ENCODE measurements at places on chromosomes 7 and 10. TPM values are rescaled to one million over a fixed set of nuclear protein-coding genes. Genes with fewer than 3 reads are reported as not detected.

DNA sequence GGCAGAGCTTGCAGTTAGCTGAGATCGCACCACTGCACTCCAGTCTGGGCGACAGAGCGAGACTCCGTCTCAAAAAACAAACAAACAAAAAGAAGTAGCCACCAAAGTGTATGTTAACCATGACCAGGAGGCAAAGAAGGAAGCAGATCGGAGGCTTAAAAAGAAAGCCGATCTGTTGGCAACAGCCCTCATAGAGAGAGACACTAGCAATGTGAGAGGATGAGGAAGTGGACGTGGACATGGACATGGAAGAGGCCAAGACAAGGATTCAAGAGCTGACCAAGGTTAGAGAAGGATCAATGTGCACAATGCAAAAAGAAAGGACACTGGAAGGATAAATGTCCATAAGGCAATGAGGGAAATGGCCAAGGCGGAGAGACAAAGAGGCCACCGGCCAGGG lies 14.9 kb upstream of the ADCK2 start:
- H3K27ac ChIP-seq = no peak overlapping the region
- H3K36me3 ChIP-seq = no peaks in the 10 kb centered on the region
- H3K4me3 ChIP-seq = no peak overlapping the region
- H3K27me3 ChIP-seq = no peaks in the 10 kb centered on the region
- peaks cover 18% of the 10 kb centered on the region for H3K4me1 ChIP-seq

DNA sequence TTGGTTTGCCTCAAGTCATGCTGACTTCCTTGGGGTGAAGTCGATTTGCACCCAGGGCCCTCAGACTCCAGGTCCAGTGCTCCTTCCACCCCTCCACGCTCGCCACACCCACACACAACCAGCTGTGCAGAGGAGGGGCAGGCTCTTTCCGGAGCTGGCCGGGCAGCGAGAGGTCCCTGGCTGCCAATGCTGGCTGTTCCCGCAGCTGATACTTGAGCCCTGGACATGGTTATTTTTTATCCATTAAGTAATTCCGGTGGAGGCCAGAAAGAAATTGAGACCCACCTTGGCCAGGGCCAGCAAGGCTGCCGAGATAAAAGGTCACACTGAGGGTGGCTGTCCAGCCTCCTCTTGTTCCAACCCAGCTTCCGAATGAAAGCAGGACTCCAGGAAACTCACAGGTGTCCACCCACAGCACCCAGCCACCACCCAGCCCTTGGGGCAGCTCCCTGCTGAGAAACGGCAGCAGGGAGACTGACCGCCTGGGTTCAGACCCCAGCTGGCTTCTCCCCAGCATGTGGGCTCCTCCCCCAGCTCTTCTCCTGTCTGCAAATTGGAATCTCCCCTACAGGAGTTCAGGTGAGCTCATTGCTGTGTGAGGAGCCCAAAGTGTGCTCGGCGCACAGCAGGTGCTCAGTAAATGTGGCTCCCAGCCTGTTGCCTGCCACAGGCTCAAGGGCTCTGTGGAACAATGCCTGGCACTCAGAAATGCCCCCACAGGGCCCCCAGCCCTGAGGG lies 77.8 kb downstream of the PDGFA start:
- H3K27me3 ChIP-seq = no peaks in the 10 kb centered on the region
- no peak overlapping the region for H3K4me3 ChIP-seq
- H3K27ac ChIP-seq = no peak overlapping the region
- DNase-seq = no peak
- no peaks in the 10 kb centered on the region for H3K4me1 ChIP-seq

GRCh38 chr7:107581387-107582013 lies 1.5 kb downstream of the BCAP29 start:
- peaks cover 20% of the 10 kb centered on the region for H3K36me3 ChIP-seq
- H3K27me3 ChIP-seq = no peaks in the 10 kb centered on the region
- H3K27ac ChIP-seq = no peak overlapping the region
- peaks cover 17% of the 10 kb centered on the region for H3K4me1 ChIP-seq
- DNase-seq = no peak
- peak overlapping the region; percentile 54 for H3K4me3 ChIP-seq

GRCh38 chr7:99824091-99824490 lies 3.7 kb upstream of the CYP3A43 start:
- no peaks in the 10 kb centered on the region for H3K36me3 ChIP-seq
- H3K4me1 ChIP-seq = no peaks in the 10 kb centered on the region
- peaks cover 6% of the 10 kb centered on the region for H3K27me3 ChIP-seq
- DNase-seq = no peak
- no peak overlapping the region for H3K4me3 ChIP-seq

GRCh38 chr7:158957921-158958491 lies 101.6 kb downstream of the DYNC2I1 start:
- DNase-seq = peak; percentile 47
- H3K4me1 ChIP-seq = peaks cover 7% of the 10 kb centered on the region
- H3K4me3 ChIP-seq = peak overlapping the region; percentile 69
- no peaks in the 10 kb centered on the region for H3K36me3 ChIP-seq
- H3K27me3 ChIP-seq = peaks cover 14% of the 10 kb centered on the region

DNA sequence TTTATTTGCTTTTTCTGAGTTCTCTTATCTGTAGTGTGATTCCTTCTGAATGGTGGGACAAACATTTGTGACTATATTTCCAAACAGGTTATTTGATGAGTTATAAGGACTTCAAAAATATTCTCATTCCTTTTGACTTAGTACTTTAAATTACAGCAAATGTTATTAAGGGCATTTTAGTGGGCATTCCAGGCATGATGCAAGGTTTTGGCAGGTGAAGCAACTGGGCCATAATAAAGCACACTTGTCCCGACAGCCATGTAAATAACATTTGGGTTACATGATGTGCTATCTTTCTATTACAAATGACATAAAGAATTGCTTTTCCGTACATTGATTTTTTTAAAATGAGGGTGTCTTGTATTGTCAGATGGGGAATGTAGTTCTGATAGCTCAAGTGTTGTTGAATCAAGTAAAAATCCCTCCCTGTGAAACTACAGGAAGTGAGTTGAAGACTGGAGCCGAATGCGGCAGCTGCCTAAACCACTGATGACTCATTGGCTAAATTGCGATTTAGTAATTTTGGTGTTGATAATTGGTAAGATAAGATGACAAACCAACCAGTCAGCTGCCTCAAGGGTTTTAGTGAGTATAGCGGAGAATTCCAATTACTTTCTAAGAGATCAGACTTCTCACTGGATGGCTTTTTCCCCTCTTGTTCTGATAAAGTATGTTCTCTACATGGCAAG lies 231.3 kb upstream of the NPY start:
- no peak overlapping the region for H3K4me3 ChIP-seq
- H3K27me3 ChIP-seq = peaks cover 25% of the 10 kb centered on the region
- DNase-seq = no peak
- H3K27ac ChIP-seq = no peak overlapping the region

- peaks cover 3% of the 10 kb centered on the region for H3K27me3 ChIP-seq
- no peak overlapping the region for H3K4me3 ChIP-seq
- H3K36me3 ChIP-seq = no peaks in the 10 kb centered on the region
- DNase-seq = no peak
- H3K4me1 ChIP-seq = peaks cover 2% of the 10 kb centered on the region
- no peak overlapping the region for H3K27ac ChIP-seq
Measured at GRCh38 chr7:48011323-48011722, 17.6 kb downstream of the SUN3 start.

DNA sequence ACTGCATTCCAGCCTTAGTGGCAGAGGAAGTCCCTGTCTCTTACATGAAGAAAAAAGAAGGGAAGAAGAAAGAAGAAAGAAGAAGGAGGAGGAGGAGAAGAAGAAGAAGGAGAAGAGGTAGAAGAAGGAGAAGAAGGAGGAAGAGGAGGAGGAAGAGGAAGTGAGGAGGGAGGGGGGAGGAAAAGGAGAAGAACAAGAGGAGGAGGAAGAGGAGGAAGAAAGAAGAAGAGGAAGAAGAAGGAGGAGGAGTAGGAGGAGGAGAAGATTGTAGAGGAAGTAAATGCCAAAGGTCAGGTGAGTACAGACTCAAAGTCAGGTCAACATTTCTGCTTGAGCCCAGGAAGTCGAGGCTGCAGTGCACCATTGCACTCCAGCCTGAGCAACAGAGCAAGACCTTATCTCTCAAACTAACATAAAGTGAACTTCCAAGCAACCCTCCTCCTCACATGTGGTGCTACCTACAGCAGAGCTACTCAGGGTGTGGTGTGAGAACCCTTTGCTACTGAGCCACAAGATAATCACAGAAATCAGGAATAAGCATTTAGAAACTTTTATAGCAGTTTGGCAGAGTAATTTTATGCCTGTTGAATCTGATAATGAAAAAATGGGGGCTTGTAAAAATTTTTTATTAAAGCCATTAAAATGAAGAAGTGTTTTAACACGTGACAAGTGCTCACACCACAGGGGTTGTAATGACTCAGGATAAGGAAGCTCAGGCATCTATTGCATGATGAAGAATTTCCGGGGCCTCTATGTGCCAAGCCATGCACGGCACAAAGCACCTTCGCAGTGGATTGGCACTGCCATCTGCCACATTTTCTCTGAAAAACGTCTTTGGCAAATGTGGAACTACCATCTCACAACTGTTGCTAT lies 224.9 kb upstream of the AUTS2 start:
- H3K4me3 ChIP-seq = no peak overlapping the region
- H3K36me3 ChIP-seq = no peaks in the 10 kb centered on the region
- no peaks in the 10 kb centered on the region for H3K4me1 ChIP-seq

GRCh38 chr7:132419542-132419941 lies 156.7 kb downstream of the PLXNA4 start:
- no peaks in the 10 kb centered on the region for H3K4me1 ChIP-seq
- no peaks in the 10 kb centered on the region for H3K27me3 ChIP-seq
- no peak overlapping the region for H3K27ac ChIP-seq
- DNase-seq = no peak

- H3K27me3 ChIP-seq = no peaks in the 10 kb centered on the region
- no peak for DNase-seq
- H3K4me3 ChIP-seq = no peak overlapping the region
- H3K27ac ChIP-seq = no peak overlapping the region
- peaks cover 39% of the 10 kb centered on the region for H3K4me1 ChIP-seq
Measured at GRCh38 chr7:2820508-2820934, 23.6 kb downstream of the GNA12 start.

DNA sequence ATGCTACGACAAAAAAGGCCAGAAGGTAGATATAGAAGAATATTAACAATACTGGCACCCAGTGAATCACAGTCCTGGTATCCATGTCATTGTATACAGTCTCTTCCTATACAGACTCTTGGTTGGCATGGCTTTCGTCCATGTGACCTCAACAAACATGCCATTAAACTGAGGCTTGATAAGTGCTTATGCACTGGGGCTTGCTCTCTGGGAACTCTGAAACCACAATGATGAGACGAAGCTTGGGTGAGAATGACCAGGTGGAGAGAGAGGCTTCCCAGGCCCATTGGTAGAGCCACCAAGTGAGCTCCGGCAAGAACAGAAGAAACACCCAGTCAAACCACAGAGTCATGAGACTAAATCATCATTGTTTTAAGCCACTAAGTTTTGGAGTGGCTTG lies 33.2 kb downstream of the PNPLA8 start:
- no peak for DNase-seq
- H3K27ac ChIP-seq = no peak overlapping the region

- DNase-seq = no peak
- H3K27me3 ChIP-seq = peaks cover 22% of the 10 kb centered on the region
- no peaks in the 10 kb centered on the region for H3K36me3 ChIP-seq
- no peak overlapping the region for H3K4me3 ChIP-seq
- H3K27ac ChIP-seq = no peak overlapping the region
Measured at GRCh38 chr10:101766753-101767599, 8.9 kb downstream of the FGF8 start.

GRCh38 chr7:51249187-51249945 lies 67.2 kb downstream of the COBL start:
- no peaks in the 10 kb centered on the region for H3K27me3 ChIP-seq
- no peak overlapping the region for H3K27ac ChIP-seq
- no peak for DNase-seq
- H3K4me3 ChIP-seq = no peak overlapping the region

DNA sequence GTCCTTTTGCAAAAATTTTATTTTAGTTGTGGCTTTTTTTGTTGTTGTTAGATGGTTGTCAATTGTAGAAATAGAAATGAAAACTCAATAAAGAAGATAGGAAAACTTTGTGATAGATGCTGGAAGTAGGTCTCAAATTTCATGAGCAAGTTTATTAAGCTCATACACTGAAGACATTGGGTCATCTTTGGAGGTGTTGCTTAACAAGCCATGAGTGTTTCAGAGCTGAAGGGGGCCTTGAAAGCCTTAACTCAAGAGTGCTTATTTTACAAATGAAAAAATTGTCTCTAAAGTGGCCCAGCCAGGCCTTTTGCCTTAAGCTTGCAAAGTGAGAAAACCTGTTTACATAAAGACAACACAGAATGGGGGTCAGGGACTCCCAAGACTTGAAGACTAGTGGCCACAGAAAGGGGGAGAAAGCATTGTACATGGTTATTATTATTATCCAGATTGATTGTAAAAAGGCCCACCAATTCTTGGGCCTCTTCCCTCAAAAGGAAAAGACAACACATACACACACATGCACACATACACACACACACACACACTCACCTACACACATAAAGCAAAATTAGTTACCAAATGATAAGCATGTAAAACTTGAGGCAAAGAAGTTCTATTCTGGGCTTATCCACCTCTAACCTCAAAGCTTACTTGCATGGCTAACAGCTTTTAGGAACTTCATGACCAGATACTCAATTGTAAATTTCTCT lies 49.7 kb upstream of the GLCCI1 start:
- no peak for DNase-seq
- H3K4me1 ChIP-seq = peaks cover 13% of the 10 kb centered on the region
- no peak overlapping the region for H3K27ac ChIP-seq
- no peak overlapping the region for H3K4me3 ChIP-seq
- H3K36me3 ChIP-seq = no peaks in the 10 kb centered on the region
- no peaks in the 10 kb centered on the region for H3K27me3 ChIP-seq

DNA sequence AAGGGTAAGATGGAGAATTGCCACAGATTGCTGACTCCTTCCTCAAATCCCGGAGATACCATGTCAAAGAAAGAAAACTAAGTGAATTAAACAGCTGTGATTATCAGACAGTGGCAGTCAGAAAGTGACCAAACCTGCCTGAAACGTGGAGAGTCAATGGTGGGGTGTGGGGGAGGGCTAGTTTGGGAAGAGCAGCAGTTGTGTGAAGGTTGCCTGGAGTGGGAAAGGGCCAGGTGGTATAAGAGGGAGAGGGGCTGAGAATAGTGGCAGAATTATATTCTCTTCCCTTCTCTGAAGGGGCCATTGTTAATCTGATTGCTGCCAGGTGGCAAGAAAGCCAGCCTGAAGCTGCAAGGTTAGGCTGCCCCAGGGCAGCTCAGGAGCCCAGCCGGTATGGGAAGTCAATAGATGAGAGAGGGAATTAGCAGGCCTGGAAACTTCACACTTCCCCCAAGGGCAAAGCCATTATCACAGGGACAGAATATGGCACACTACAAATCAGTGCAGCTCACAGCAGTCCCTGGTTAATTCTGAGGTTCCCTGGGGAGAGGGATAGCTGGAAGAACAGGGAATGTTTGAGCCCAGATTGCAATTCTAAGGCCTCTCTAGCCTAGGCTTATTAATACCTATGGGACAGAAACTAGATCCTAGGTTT lies 83.9 kb upstream of the ITGB1 start:
- H3K27me3 ChIP-seq = peaks cover 3% of the 10 kb centered on the region
- H3K27ac ChIP-seq = no peak overlapping the region
- H3K4me1 ChIP-seq = no peaks in the 10 kb centered on the region
- no peak for DNase-seq
- no peaks in the 10 kb centered on the region for H3K36me3 ChIP-seq

Gene PAPSS2
- 0.42 TPM for total RNA-seq

Gene SDK1
- total RNA-seq = 0.54 TPM

Gene TCAF2
- 31.7 TPM for total RNA-seq

Gene HIBADH
- 19.8 TPM for total RNA-seq

Gene IRF5
- 3.8 TPM for total RNA-seq

Gene FZD1
- total RNA-seq = 0.14 TPM

Gene ARID5B
- total RNA-seq = 16.5 TPM

Gene AKR1E2
- 5.6 TPM for total RNA-seq

Measured in activated naive CD8-positive, alpha-beta T cell treated with anti-CD3 and anti-CD28 coated beads for 36 hours (primary cell).